ENCODE measurements at places on chromosomes 7 and 10.

- no peak for DNase-seq
These were observed 2.5 kb downstream of the MMRN2 start for GRCh38 chr10:86954681-86955500.

GRCh38 chr7:77202481-77202976, 2.9 kb upstream of the FGL2 start:
- no peak for DNase-seq

DNA sequence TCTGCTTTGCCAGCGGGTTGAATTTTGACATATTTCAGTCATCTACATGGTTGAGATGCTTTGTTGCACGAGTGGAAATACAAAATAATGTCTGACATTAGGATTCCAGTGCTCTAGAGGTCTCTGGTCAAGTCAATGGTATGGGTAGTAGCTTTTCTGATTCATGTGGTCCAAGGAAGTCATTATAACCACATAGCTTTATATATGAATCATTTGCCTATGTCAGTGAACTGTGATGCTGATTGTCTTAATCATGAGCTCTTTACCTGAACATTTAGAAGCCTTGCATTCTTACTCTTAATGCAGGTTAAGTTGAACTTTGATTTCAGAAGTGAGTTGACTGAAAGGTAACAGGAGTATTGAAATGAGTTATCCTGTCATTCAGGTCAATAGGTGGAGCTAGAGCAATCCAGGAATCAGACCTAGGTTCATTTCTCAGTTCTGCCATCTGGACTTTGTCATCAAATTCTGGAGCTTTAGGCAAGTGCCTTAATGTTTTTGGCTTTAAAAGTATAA, 3.3 kb downstream of the MAPK8 start:
- DNase-seq = no peak

DNA sequence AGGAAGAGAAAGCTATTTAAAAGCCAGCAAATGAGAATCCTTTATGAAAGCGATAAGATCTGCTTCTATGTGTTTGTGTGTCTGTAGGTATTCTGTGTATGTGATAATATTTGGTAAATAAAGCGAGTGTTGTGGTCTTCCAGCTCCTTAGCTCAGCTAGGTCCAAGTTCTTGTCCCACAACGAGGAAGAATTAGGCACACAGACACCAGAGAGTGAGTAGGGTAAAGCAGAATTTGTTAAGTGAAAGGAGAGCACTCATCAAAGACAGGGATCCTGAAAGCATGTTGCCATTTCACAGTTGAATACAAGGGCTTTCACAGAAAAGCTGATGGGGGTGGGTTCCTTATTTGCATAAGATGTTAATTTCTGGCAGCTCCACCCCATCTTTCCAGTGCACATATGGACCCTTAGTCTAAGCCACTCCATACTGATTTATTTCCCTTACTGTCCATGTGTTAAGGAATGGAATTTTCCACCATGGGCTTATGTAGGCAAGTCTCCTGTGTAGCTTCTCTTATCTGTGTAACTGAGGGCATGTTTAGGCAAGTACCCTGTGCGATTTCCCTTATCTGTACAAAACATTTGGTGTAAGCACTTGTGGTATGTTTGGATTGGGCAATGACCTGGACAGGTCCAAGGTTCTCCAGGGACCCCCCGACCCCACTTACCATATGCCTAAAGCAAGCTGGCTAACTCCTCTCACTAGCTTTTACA, 165.9 kb upstream of the VIPR2 start:
- DNase-seq = no peak

DNA sequence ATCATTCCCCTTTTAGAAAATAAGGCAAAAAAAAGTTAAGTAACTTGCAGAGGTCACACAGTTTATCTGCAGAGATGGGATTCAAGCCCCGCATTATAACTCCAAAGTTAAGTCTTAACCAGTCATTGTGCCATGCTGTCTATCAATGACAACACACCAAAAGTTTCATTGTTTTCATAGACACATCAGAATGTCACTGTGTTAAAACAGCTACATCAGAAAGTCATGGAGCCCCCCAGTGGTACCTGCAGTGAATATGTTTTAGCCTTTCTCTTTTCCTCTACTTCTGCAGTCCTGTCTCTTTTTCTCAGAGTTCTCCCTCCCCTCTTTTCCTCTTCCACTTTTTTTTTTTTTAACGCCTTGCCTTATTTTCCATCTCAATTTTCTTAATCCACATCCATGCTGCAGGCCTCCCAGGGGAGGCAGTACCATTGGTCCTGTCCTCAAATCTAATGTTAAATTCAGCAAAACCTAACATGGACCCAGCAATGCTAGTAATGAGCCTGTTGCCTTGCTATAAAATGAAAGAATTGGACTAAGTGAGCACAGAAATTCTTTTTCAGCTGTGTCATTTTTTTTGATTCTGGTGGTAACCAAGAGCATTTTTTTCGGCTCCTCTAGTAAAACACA, 3.8 kb upstream of the NRCAM start:
- DNase-seq = no peak

- no peak for DNase-seq
These were observed 59.1 kb downstream of the CNTNAP2 start for GRCh38 chr7:146175716-146176115.

- no peak for DNase-seq
These were observed 92.5 kb upstream of the PITRM1 start for GRCh38 chr10:3265088-3265487.

All from brain pericyte (primary cell).